ENCODE measurements at places on chromosomes 2 and 18. TPM values are rescaled to one million over a fixed set of nuclear protein-coding genes. Genes with fewer than 3 reads are reported as not detected.
A peak's percentile ranks its signal among the peaks of the same experiment; 100 is the strongest.

- H3K27me3 ChIP-seq = peaks cover 13% of the 10 kb centered on the region
- H3K27ac ChIP-seq = no peak overlapping the region
- H3K4me1 ChIP-seq = no peaks in the 10 kb centered on the region
- H3K4me3 ChIP-seq = no peak overlapping the region
- no peaks in the 10 kb centered on the region for H3K36me3 ChIP-seq
- DNase-seq = no peak
Measured at GRCh38 chr2:144630459-144631215, 110.7 kb upstream of the ZEB2 start.

GRCh38 chr2:42087857-42088195 is 40.0 kb downstream of the PKDCC start:
- peaks cover 11% of the 10 kb centered on the region for H3K4me1 ChIP-seq
- H3K27ac ChIP-seq = no peak overlapping the region
- no peak for DNase-seq
- H3K4me3 ChIP-seq = no peak overlapping the region
- peaks cover 26% of the 10 kb centered on the region for H3K27me3 ChIP-seq

Gene UGT1A8
- not detected for total RNA-seq

DNA sequence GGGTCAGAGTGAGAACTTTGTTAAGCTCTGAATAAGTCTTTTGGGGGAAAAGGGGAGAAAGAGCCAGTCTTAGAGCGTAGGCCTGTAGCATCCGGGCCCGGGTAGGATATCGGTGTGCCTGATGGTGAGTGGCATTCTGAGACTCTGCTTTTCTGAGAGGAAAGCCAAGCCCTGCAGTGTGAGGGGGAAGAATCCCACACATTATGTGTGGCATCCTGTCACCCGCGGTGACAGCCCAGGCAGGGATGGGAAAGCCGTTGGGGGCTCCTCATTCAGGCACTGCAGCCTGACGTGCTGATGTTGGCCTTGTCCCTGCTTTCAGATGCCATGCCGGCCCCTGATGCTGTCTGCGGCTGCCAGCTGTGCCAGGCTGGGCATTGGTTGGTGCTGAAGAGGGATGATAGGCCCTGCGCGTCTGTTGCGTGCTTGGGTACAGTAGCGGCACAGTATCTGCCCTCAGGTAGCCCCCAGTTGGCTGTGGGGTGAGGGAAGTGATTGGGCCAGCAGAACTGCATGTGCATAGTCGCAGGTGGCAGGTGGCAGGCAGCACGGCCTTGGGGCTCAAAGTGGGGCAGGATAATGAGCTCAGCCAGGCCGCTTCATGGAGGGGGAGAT is 37.6 kb downstream of the GLI2 start:
- no peaks in the 10 kb centered on the region for H3K36me3 ChIP-seq
- H3K4me1 ChIP-seq = no peaks in the 10 kb centered on the region
- H3K4me3 ChIP-seq = no peak overlapping the region
- no peak for DNase-seq

GRCh38 chr2:149613704-149614103 is 26.1 kb upstream of the MMADHC start:
- no peak overlapping the region for H3K27ac ChIP-seq
- no peak overlapping the region for H3K4me3 ChIP-seq
- no peaks in the 10 kb centered on the region for H3K4me1 ChIP-seq

Gene RGPD3
- total RNA-seq = 0.06 TPM

Gene FAM110C
- total RNA-seq = 0.21 TPM

DNA sequence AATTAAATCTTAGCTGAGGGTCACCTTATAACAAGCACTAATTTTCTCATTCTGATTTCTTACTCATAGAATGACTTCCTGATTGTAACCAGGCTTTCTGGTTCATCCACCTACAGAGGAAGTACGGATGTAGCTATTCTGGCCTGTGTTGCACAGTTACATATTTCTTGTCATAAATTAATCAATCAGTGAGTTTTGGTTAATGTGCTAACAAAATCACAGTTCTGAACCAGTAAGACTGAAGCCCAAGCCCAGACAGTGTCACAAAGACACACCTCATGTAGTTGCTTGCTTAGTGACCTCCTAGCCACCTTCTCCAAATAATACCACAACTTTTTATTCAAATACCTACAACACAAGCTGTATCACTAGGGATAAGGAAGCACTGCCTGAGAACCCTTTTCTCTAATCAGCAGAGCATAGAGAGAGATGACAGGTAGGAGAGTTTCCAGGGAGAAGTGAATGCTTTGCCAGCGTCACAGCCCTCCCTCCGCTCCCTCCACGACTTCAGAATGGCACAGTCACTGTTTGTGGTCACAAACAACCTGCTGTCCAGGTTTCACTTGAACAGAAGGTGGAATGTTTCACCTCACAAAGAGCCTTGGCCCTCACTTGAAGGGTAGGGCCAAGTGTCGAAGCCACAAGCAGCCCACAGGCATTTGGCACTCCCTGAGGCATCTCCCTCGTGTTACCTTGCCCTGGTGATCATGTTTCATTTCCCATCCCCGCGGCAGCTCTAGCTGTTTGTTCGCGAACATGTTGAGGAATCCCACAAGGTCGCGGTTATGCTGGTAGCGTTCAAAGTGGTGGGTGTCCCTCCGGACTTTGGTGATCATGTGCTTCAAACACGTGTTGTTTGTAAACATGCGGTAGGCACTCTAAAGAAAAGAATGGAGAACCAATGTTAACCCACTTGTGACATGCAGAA is 120.8 kb upstream of the STK17B start:
- H3K36me3 ChIP-seq = peaks cover 4% of the 10 kb centered on the region
- H3K27ac ChIP-seq = no peak overlapping the region
- no peaks in the 10 kb centered on the region for H3K27me3 ChIP-seq
- no peak overlapping the region for H3K4me3 ChIP-seq

- H3K27me3 ChIP-seq = no peaks in the 10 kb centered on the region
- no peak overlapping the region for H3K4me3 ChIP-seq
- H3K4me1 ChIP-seq = peaks cover 5% of the 10 kb centered on the region
- H3K36me3 ChIP-seq = peaks cover 2% of the 10 kb centered on the region
Measured at GRCh38 chr2:72815655-72816278, 10.1 kb downstream of the EXOC6B start.

DNA sequence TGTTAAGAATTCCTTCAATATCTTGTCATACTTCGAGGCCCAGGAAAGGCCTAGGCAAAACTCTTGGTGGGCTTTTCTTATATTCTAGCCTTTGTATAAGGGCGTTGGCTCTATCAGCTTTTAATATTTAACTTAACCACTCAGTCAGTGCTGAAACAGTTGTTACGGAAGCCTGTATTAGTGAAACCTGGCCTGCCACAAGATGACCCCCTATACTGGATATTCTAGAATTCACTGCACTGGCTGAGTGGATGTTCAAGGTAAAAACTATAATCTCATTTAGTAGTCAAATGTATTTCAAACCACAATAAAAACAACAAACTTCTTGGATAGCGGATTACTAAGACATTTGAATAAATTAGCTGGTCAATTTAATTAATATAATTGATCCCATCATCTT is 91.7 kb upstream of the HNMT start:
- no peak for DNase-seq
- H3K36me3 ChIP-seq = no peaks in the 10 kb centered on the region
- no peaks in the 10 kb centered on the region for H3K27me3 ChIP-seq
- no peaks in the 10 kb centered on the region for H3K4me1 ChIP-seq
- H3K4me3 ChIP-seq = no peak overlapping the region

DNA sequence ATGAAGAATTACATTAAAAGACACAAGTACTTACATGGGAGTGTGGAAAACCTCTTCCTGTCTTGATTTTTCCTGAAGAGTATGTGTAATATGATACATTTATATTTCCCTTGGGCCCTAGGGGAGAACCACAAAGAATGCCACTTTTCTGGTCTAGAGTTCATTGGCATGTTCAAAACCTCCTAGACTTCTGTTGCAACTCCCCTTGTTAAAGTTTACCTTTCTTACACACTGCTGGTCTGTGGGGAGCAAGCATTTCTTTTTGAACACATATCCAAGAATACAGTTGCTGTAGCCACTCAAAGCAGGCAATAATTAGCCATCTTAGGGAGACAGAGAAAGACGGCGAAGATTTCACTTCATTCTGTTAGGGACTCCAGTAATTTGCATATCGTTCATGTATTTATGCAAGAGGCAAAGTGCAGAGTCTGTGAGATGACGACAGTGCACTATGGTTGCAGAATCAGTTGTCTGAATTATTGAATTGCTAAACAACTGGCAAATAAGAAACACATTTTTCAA is 103.5 kb downstream of the NOL4 start:
- H3K27me3 ChIP-seq = no peaks in the 10 kb centered on the region
- no peak for DNase-seq
- H3K36me3 ChIP-seq = no peaks in the 10 kb centered on the region
- H3K4me3 ChIP-seq = no peak overlapping the region

Gene LRPPRC
- 80.2 TPM for total RNA-seq

GRCh38 chr2:75466708-75467311 is 93.9 kb downstream of the EVA1A start:
- no peaks in the 10 kb centered on the region for H3K4me1 ChIP-seq
- peak; percentile 16 for DNase-seq
- H3K27ac ChIP-seq = no peak overlapping the region
- H3K4me3 ChIP-seq = no peak overlapping the region

Gene ALPP
- not detected for total RNA-seq

Gene NOSTRIN
- not detected for total RNA-seq

- H3K27ac ChIP-seq = peak overlapping the region; percentile 83
- H3K36me3 ChIP-seq = peaks cover 41% of the 10 kb centered on the region
- no peak for DNase-seq
Measured at GRCh38 chr2:43292851-43293743, 66.7 kb upstream of the ZFP36L2 start.

Gene BOLL
- not detected for total RNA-seq

- H3K27me3 ChIP-seq = peaks cover 8% of the 10 kb centered on the region
- DNase-seq = no peak
- no peaks in the 10 kb centered on the region for H3K4me1 ChIP-seq
- H3K27ac ChIP-seq = no peak overlapping the region
Measured at GRCh38 chr2:196448407-196449079, 191.0 kb upstream of the CCDC150 start.

DNA sequence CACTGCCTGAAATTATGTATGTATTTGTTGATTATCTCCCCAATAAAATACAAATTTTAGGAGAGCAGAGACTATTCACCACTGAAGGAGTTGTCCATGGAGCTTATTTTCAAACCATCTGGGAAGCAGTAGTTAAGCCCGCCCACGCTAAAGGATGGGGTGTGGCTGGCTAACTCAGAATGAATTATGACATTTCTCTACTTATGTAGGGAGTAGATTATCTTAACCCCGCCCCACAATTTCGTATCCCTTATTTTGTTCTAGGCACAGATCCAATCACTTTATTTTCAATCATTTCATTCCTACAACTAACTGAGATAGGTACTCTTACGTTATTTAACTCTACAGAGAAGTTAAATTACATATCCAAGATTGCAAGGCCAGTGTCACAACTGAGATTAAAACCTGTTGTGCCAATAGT is 1.4 kb upstream of the LAPTM4A start:
- no peak overlapping the region for H3K4me3 ChIP-seq
- H3K27ac ChIP-seq = no peak overlapping the region
- no peaks in the 10 kb centered on the region for H3K36me3 ChIP-seq
- no peak for DNase-seq
- H3K4me1 ChIP-seq = peaks cover 23% of the 10 kb centered on the region
- H3K27me3 ChIP-seq = peaks cover 33% of the 10 kb centered on the region

DNA sequence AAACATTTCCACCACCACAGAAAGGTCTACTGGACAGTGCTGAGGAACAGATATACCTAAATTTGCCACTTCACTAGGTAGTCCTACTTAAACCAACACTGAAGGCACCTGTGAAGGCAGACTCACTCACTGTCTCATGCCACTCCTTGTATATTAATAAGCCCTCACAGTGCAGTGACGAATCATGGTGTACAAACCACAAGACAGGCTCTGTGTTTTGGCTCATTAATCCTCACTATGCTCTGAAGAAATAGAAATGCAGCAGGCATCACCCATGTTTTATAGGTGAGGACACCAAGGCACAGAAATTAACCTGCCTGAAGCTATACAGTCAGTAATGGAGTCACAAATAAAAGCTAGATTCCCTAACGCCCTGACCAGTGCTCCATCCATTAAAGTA is 44.3 kb downstream of the BARD1 start:
- no peaks in the 10 kb centered on the region for H3K27me3 ChIP-seq
- H3K4me1 ChIP-seq = no peaks in the 10 kb centered on the region
- no peak overlapping the region for H3K27ac ChIP-seq
- H3K4me3 ChIP-seq = no peak overlapping the region
- H3K36me3 ChIP-seq = peaks cover 61% of the 10 kb centered on the region
- DNase-seq = no peak

Gene CCDC141
- total RNA-seq = 10.8 TPM

DNA sequence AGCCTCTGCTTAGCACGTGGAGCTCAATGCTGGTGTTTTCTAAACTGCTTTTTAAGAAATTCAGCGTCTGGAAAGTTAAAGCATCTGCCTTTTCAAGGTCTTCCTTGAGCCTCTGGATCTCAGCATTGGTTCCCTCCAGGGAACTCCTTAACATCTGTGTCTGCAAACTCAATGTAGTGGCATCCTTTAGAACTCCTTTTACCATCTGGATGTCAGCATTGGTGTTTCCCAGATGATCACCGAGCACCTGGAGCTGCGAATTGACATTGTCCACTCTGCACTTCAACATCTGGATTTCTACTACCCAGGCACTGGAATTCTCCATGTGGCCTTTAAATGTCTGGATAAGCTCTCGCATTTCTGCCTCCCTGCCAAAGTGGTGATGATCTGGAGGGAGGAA is 3.7 kb downstream of the CLEC4F start:
- H3K4me3 ChIP-seq = no peak overlapping the region
- no peak overlapping the region for H3K27ac ChIP-seq
- no peaks in the 10 kb centered on the region for H3K27me3 ChIP-seq
- peaks cover 7% of the 10 kb centered on the region for H3K4me1 ChIP-seq
- H3K36me3 ChIP-seq = no peaks in the 10 kb centered on the region

Gene CFC1
- not detected for total RNA-seq

Gene RASGRP3
- total RNA-seq = 13.7 TPM

DNA sequence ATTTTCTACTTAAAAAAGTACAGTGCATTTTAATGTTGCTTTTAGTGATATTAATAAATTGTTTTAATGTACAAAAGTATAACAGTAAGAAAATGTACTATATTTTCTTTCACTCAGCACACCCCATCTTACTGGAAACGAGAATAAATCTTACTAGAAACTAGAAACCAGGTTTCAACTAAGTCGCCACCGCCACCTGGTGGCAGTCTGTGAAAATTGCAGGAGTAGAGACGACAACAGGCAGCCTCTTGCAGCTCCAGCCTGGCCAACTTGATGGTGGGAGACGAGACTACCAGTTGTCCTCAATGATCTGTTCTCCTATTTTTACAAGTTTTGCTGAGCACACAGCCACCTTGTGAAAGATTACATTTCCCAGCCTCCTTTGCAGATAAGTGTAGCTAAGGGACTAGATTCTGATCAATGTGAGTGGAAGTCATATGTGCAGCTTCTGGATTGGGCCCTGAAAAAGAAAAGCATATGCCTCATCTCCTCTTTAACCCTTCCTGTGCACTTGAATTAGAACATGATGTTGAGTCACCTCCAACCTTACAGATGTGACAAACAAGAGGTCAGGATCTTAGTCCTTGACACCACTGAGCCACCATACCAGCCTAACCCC is 8.7 kb downstream of the OTOF start:
- peak; percentile 74 for DNase-seq
- no peak overlapping the region for H3K27ac ChIP-seq
- H3K27me3 ChIP-seq = no peaks in the 10 kb centered on the region
- no peak overlapping the region for H3K4me3 ChIP-seq
- peaks cover 7% of the 10 kb centered on the region for H3K36me3 ChIP-seq
- peaks cover 2% of the 10 kb centered on the region for H3K4me1 ChIP-seq
